ENCODE measurements at places on chromosomes 5 and 9.

DNA sequence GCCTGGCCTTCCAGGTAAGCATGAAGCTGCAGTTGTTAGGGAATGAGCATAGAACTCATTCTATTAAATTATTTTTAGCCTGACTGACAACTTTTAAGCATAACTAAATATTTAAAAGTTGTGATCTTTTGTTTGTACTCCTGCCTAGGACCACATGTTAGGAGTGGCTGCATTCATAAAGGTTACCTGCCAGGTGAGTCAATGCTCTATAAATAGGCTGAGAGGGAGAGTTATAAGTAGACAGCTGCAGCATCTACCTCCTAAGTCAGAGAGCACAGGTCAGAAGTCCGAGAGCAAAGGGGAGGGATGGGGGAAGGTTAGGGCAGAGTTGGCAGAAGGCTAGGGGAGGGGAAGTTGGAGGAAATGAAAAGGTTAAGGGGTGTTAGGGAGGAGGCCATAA lies 292.4 kb upstream of the TLE4 start:
- no peak for DNase-seq

DNA sequence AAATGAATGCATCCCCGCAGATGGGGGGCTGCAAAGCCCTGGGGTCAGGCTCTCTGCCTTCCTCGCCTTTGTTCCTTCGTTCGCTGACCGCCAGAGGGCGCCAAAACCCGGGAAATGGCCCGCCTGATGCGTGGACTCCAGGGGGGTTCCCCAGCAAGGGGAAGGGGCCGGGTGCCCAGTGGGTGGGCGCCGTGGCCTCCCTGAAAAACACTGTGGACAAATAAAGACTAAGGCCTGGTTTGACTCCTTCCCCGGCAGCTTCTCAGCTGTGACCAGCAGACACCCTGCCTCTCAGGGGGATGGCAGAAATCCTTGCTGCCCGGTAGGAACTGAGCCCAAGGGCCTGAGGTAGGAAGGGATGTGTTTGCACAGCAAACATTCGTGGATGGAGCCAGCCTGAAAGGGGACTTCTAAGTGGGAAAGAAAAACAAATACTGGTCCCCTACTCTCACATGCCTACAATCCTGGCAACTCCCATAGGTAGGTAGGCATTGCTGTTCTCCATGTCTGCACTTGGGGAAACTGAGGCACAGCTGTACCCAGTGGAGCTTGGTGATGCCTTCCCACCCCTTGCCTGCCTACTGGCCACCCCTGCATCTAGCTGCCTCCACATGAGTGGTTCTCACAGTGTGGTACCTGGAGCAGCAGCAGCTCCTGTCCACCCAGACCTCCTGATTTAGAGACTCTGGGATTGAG lies 57.7 kb downstream of the DUSP1 start:
- peak; percentile 77 for DNase-seq

- no peak for DNase-seq
Measured at GRCh38 chr5:72093824-72094223, 13.5 kb upstream of the MAP1B start.

DNA sequence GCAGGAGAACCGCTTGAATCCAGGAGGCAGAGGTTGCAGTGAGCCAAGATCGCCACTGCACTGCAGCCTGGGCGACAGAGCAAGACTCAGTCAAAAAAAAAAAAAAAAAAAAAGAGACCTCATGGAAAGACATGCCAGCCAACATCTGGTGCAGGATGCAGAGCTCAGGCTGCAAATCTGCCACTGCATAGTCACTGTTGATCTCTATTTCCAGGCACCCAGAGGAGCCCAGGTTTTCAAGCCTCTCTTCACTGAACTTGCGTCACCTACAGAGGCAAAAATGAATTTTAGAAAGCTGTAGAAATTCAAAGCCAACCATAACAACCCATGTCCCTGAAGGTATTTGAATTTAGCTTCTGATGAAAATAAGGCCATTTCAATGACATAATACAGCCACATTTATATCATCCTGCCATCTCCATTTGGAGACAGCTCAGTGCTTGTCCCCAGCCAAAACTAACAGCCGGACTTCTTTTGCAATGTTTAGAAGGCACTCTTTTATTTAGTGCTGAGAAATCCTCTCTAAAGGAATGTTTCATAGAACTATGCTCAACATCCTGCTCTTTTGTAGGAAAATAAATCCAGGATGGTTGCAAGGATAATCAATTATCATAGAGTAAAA lies 113.3 kb downstream of the SNX18 start:
- no peak for DNase-seq

GRCh38 chr9:89145097-89145496 lies 33.5 kb downstream of the SHC3 start:
- no peak for DNase-seq

- no peak for DNase-seq
Measured at GRCh38 chr5:68345171-68345570, 129.6 kb downstream of the PIK3R1 start.

DNA sequence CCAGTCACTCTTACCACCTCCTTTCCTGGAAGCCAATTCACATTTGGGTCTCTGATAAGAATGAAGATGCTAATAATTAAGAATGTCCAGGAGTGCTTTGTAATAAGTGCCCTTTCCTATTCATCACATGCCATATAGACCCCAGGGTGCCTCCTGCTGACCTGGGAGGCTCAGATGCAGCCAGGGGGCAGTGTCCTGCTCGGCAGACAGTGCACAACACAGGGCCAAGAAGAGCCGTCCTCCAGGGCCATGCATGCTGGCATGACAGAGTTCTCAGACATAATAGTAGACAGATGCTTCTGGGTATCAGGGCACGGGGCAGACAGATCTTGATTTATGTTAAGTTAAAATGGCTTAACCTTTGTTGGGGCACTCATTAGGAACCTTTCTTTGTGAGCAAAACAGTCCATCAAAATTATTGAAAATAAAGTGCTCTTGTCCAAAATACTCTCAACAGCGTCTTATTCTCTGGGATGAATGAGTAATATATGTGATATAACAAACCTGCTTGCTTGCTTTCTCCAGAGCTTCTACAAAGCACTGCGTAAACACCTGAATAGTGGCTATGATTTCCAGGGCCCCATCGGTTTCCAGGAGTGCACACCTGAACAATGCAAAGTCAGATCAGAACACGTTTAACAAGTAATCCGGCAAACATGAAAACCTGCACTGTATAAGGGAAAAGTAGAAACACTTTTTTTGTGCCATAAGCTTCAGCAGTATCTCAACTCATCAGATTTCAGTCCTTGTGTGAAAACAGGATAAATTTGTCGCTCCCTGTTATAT lies 192.7 kb downstream of the FANCC start:
- no peak for DNase-seq

DNA sequence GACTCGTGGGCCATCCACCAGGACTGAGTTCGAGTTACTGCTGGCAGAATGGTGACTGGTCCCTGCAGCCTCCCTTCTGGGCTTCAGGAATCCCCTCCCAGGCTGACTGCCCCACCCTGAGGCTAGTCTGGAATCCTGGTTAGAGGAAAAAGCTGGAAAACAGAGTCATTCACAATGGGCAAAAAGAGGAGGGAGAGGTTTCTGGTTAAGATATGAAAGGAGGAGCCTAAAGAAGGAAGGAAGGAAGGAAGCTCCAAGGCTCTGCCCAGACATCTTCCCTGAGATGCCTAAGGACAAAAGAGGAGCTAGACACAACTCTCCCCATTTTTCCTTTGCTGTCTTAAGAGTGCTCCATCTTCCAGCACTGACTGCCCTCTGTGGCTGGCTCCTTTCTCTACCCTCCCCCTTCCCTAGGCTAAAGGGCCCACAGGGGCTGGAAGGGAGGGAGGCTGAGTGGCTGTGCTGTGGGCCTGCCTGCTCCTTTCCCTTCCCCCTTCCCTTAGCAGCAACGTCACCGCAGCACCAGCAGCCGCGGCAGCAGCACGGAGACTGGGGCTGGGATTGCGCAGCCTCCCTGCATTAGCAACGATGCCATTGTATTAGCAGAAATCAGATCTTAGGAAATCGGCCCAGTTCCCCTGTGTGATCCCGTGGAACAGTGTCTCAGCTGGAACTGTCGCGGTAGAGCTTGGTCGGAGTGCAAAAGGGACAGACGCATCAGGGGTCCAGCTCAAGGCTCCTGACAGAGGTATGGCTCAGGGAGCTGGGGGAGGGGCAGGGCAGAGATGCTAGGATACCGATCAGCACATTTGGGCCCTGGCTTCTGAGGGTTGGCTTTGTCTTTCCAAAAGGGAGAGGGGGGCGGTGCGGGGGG lies 48.7 kb downstream of the RUSC2 start:
- DNase-seq, result no peak

Measured in memory B cell (primary cell).